Cortex of kidney (tissue), 1 donor: ENCODE measurements at places on chromosomes 3 and 15.

DNA sequence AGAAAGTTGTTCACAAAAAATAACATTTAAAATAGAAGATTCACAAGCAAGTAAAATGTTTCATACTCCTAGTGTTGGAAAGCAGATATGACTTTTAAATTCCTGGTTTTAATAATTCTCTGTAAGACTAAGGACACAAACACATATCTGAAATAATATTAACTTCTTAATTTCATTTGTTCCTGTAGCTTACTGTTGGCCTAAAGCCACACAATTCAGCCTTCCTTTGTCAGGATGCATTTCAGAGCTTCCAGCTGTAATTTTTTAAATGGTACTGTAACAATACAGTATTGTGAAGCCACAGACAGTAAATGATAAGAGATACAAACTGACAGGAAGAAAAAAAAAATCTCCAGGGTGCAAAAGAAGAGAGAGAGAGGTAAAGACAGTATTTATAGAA lies 84.2 kb downstream of the TMCC1 start:
- no peak for DNase-seq

GRCh38 chr3:121698901-121699300 lies 38.2 kb upstream of the HCLS1 start:
- DNase-seq = no peak

DNA sequence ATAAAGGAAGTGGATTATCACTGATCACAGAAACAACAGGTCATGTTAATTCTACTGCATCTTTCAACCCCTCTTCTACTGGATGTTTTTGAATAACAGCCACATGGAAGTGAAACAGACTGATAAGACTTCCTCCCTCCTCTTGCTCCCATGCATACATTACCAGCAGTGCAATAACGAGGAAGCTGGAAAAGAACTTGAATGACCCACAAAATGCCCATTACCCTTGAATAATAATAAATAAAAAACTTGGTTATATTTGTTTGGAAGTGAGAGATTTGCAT lies 51.6 kb downstream of the RARB start:
- no peak for DNase-seq

- no peak for DNase-seq
Measured at GRCh38 chr3:191997579-191998268, 536.8 kb downstream of the PYDC2 start.

DNA sequence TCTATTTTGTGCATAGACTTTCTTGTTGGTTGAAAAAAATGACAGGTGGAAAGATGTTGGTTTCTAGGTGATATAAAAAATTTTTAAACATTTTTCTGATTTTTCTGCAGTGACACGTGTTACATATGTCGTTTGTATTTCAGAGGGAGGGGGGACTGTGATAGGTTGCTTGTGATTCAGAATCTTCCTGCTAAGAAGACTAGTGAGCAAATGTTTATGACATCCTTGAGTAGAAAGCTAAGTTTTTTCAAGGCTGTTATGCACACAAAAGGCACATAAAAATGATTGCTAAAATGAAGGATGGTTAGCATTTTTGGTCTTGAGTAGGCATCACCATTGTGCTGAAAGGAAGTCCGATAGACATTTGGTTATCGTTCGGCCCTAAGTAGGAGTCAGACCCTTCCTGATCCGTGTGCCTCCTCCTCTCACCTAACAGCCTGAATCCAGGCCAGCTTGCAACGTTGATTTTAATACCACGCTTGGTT lies 1.5 kb downstream of the ZNF639 start:
- DNase-seq = no peak

DNA sequence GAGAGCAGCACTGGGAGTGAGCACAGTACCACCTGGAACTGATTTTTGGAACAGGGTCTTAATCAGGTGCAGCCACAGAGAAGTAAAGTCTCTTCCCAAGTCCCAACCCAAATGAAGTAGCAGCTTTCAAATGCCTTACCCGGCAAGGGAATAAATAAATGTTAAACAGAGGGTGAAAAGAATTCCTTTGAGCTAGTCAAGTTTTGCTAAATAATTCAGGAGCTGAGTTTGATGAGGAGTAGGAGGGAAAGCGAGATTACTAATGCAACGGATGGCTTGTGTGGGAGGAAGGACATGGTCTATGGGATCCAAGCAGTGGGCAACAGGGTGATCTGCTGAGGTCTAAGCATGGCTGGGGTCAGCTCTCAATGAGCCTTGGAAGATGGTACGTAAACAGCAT lies 204.5 kb upstream of the ST8SIA2 start:
- no peak for DNase-seq

GRCh38 chr3:136251511-136251910 lies 1.4 kb downstream of the PCCB start:
- DNase-seq = no peak

DNA sequence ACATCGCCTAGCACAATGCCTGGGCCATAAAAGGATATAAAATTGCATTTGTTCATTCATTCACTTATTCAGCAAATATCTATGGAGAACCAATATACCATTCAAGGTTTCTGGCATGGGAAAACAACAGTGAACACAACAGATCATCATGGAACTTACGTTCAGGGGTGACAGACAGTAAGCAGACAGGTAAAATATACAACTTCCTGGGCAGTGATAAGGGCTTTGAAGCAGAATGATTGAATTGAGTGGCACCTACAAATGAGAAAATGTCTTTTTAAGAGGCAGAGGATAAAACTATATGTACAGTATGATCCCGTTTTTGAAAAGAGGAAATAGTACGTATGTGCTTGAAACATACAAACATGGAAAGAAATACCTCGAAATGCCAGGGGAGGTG lies 39.2 kb downstream of the CMTM7 start:
- no peak for DNase-seq

- no peak for DNase-seq
Measured at GRCh38 chr3:100641471-100642032, 32.2 kb downstream of the ADGRG7 start.

DNA sequence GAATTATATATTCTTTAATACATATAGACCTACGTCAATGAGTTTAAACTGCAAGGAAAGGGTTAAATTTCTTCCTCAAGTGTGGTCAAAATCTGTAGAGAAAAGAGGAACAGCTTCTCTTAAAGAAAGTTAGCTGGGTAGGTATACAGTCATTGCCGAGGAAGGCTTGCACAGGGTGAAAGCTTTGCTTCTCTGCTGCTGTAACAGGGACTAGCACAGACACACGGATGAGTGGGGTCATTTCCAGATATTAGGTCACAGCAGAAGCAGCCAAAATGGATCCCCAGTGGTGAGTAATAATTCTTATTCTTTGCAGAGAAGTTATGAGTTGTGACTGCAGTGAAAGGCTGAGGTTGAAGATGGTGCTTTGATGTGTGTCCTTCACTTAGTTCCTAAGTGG lies at the start of gene CD86:
Gene CD86 (plus strand): TSS at position 148 of the 400 bp plus-strand sequence. CDS start 128 bp downstream, at position 276.
- DNase-seq = no peak

DNA sequence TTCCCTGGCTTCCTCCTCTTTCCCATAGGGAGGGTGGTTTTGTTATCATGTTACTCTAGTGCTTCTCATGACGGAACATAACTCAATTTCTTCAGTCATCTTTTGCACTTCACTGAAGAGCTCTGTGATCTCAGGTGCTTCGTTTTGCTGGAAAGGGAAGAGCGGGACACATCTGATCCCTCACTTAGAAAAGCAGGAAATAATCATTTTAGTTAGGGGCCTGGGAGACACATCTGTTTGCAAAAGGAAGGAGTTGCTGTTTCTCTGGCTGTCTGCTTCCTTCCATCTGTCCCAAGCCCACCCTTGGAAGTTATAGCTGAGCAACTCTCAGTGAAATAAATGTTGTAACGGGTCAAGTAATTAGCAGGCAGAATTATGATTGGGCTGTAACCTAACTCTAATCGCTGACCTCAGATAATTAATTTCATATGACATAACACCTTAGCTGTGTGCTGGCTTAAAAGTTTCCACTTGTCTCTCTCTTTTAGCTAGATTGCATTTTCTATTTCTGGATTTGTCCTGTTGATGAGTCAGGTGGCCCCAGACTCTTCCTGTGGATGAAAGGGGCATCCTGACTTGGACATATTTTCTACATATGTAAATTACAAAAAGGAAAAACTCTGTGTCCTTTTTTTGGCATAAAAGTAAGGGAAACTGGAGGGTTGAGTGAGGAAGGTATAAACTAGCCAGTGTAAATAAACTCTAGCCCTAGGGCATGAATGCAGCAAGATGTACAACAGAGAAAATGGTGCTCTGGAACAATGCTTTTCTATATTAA lies 11.0 kb upstream of the FILIP1L start:
- DNase-seq = no peak

DNA sequence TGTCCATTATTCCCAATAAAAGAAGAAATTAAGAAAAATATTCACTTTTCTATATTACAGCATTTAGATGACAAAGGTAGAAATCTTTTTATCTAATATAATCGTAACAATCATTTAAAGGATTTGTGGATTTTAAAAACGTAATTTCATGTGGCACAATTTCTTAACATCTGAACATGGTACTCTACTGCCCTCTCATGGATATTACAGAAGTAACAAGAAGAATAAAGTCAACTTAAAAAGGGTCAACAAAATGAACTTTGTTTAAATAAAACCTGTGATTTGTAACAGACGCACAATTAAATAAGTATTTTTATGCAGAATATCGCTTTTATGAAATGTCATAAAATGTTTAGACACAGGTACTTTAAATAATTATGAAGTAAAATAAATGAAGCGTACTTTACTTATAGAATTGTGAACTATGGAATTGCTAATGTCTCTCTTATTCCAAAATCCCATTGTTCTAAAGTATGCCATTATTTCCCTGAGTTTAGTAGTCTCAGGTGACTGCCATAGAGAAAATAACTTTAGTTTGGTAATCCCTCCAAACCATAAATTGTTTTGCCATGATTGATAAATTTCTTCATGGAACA lies 366.8 kb upstream of the ZNF385D start:
- no peak for DNase-seq

- no peak for DNase-seq
Measured at GRCh38 chr3:66469220-66469640, 31.6 kb downstream of the LRIG1 start.

- DNase-seq = no peak
Measured at GRCh38 chr3:177447938-177448337, 250.7 kb upstream of the TBL1XR1 start.

- no peak for DNase-seq
Measured at GRCh38 chr3:71994906-71995305, 210.0 kb upstream of the PROK2 start.

- no peak for DNase-seq
Measured at GRCh38 chr3:10055097-10055496, 28.9 kb downstream of the FANCD2 start.

DNA sequence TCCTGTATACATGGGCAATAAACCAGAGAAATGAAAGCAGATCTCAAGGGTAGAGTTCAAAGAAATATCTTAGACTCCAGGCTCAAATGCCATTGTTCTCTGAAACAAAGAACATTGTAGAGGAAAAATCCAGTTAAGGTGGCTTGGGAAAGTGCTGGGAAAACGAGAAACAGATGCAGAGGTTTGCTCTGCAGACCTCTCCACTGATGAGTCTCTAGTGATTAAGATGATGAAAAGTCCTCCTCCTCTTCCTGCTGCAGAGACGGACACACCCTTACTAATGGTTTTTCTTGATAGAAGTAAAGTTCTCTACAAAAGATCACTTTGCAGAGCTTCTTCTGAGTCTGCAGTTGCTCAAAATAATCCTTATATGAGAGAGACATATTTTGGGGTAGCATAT lies 264.7 kb downstream of the GABRG3 start:
- no peak for DNase-seq

GRCh38 chr15:80856809-80857377 lies 77.7 kb downstream of the CEMIP start:
- no peak for DNase-seq

- DNase-seq = no peak
Measured at GRCh38 chr3:147417551-147418295, 8.6 kb downstream of the ZIC1 start.

GRCh38 chr3:133441867-133442270 lies 42.0 kb downstream of the BFSP2 start:
- no peak for DNase-seq

- no peak for DNase-seq
Measured at GRCh38 chr15:35078221-35078915, 6.7 kb downstream of the NANOGP8 start.

GRCh38 chr3:37032961-37033360 lies 39.6 kb downstream of the MLH1 start:
- no peak for DNase-seq

DNA sequence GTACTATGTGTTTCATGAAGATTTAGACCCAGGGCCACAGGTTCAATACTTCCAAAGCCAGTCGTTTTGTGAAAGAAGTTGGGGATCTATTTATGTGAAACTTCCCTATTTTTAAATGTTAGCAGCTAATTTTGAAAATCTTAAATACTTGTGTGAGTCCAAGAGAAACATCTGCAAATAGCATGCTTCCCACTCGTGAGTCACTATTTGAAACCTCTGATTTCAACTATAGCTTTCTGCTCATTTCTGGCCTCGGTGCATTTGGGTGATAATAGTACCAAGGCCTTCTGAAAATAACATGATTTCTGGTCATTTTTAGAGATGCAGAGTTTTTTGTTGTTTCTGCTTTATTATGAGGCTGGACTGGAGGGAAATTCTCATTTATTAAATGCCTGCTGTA lies 110.0 kb downstream of the OPA1 start:
- DNase-seq = no peak
